ENCODE measurements at places on chromosomes 7 and 10.

GRCh38 chr10:3249307-3249889 lies 76.8 kb upstream of the PITRM1 start:
- no peak for DNase-seq

GRCh38 chr7:116617878-116618277 lies 54.1 kb upstream of the MET start:
- DNase-seq: no peak

DNA sequence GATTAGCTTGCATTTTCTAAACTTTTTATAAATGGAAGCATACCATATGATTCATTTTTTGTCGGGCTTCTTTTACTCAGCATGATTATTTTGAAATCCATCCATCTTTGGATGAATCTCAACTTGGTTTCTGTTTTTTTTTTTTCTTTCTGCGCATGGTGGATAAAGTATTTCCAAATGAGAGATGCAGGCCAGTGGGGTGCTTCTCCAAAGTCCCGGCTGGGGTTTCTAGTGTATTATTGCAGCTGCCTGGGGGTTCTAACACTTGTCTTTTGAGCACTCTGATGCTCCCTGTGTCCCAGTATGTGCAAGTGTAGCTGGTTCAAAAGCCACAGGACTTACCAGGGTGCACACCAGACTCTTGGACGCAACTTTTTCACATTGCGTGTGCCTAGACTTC lies 70.9 kb upstream of the LOXL4 start:
- DNase-seq: no peak

- DNase-seq: no peak
Observed at GRCh38 chr10:110003524-110003885, 4.3 kb upstream of the ADD3 start.

DNA sequence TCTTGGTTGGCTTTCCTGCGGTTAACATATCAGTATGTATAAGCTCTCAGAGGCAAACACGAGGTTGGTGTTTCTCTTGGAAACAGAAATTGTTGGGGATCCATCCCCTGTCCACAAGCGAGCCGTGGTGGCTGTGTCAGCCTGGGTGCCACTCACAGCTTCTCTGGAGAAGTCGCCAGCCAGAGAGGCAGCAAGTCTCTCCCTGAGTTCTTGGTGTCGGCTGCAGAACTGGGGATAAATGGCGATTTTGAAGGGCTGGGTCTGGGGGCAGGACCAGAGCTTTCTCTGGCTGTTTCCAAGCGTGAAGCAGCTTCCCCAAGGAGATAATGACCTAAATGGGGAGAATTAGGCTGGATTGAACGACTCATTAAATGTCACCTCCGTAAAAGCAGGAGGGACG lies 335.3 kb downstream of the GLRX3 start:
- DNase-seq: no peak

DNA sequence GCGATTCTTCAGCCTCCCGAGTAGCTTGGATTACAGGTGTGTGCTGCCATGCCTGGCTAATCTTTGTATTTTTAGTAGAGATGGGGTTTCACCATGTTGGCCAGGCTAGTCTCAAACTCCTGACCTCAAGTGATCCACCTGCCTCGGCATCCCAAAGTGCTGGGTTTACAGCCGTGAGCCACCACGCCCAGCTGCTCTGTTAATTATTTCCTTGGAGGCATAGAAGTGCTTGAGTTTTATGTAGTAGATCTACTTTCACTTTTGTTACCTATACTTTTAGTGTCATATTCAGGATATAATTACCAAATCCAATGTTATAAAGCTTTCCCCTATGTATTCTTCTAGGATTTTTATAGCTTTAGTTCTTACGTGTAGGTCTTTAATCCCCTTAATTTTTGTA lies 1093.0 kb downstream of the GATA3 start:
- DNase-seq: peak; percentile 6

- DNase-seq: no peak
Observed at GRCh38 chr7:54712820-54713219, 46.2 kb downstream of the SEC61G start.

DNA sequence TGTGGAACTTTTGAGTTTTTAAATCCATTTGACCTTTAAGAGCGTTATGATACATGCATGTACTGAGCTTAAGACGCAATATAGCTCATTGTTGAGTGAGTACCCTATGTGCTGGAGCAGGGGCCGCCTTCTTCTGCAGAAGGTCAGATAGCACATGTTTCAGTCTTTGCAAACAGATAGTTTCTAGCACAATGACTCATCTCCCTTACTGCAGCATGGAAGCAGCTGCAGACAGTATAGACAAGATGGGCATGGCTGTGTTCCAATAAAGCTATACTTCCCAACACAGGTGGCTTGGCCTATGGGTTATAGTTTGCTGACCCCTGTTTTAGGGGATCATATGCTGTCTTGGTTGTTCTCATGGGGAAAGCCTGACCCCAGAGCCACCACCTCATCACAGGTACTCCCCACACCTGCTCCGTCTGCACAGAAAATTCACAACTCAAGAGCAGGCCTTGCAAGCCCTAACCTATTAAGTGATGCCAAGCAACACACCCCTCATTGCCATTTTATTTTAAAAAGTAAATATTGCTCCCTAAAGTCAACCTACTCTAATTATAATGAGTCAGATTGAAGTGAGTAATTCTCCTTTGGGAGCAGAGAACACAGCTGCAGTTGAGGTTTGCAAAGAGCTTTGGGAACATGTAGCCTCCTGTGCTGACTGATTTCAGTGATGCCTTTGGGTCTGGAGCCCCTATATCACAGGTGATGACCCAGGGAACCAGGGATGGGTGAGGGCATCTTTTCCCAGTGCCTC lies 330.1 kb downstream of the PAXIP1 start:
- no peak for DNase-seq

DNA sequence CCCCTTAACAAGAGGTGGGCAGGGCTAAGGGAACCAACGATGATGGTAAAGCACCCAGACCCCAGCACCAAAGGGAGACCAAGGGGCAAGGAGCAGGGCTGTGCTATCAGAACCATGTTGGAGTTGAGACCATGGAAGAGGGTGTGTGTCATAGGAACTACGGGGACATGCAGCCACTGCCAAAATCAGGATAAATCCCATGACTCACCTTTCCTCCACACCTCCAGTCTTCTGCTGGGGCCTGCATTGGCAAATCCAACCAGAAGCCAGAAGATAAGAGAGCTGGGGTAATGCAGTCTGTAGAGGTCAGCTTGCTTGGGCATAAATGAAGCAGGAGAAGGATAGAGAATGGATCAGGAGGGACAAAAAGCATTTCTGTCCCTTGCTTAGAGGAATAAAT lies 42.7 kb upstream of the SMARCD3 start:
- DNase-seq: no peak

GRCh38 chr7:82678716-82679115 lies 235.1 kb upstream of the CACNA2D1 start:
- no peak for DNase-seq

GRCh38 chr10:17190602-17191001 lies 10.9 kb downstream of the TRDMT1 start:
- DNase-seq: no peak

DNA sequence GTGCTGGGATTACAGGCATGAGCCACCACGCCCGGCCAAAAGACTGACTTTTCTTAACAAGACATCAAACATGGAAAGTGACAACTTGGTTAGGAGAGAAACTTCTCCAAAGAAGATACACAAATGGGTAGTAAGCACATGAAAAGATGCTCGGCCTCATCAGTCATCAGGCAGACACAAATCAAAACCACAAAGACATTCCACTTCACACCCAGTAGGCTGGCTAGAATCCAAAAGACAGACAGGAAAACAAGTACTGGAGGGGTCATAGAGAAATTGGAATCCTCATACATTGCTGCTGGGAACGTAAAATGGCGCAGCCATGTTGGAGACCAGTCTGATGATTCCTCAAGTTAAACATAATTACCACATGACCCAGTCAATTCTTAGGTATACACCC lies 16.4 kb downstream of the SEPHS1 start:
- DNase-seq: peak; percentile 12

DNA sequence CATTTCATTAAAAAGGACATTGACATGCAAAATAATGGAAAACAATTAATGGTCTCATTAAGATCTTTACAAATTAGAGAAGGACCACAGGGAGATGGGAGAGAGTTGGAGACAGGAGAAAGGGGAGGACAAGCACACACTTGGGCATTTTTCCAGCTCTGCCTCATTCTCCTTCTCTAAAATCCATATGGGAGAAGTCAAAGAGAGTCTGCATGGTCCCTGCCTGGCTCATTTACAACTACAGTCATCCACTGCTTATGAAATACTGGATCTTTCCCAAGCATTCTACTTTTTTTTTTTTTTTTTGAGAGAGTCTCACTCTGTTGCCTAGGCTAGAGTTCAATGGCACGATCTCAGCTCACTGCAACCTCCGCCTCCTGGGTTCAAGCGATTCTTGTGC lies 518.9 kb upstream of the CELF2 start:
- no peak for DNase-seq

- DNase-seq: no peak
Observed at GRCh38 chr10:86667421-86668181, 710 bp upstream of the LDB3 start.

GRCh38 chr10:111102359-111102837 lies 25.6 kb downstream of the ADRA2A start:
- no peak for DNase-seq

DNA sequence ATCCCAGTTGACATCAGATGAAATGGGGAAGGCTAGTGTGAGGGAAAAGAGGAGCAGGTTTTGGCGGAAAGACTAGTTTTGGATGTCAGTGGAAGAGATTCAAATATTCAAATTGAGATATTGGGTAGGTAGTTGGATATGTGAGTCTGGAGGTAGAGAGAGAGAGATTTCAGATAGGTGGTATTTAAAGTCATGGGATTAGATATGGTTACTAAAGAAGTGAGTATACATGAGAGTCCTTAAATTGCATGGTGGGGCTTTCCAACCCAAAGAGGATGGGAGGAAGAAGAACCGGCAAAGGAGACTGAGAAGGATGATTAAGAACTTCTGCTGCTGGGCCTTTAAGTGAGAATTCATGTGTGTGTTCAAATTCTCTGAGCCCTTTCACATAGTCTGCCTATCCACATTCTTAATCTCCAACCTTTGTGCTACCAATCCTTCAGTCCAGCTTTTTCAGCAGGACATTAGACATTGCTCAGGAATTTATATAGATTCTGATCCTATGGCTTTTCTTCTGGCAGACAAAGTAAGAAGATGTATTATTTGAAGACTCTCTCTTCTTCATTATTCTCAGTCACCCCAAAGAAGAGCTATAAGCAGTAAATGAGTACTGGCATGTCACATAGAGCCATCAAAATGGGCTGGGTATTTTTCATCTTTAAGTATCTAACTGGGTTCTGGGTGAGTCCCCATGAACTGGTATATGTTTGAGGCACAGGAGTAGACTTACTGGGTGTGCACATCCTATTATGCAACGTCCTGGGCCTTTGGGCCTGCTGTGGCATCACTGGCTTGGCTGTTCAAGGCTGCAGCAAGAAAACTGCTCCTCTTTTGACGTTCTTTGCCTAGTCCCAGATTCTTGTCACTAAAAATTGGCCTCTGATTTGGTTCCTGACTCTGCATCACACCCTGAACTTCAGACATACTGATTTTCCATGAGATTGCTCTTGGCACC lies 33.6 kb downstream of the ST7 start:
- no peak for DNase-seq

- no peak for DNase-seq
Observed at GRCh38 chr7:66694286-66694685, 46.2 kb upstream of the RABGEF1 start.

DNA sequence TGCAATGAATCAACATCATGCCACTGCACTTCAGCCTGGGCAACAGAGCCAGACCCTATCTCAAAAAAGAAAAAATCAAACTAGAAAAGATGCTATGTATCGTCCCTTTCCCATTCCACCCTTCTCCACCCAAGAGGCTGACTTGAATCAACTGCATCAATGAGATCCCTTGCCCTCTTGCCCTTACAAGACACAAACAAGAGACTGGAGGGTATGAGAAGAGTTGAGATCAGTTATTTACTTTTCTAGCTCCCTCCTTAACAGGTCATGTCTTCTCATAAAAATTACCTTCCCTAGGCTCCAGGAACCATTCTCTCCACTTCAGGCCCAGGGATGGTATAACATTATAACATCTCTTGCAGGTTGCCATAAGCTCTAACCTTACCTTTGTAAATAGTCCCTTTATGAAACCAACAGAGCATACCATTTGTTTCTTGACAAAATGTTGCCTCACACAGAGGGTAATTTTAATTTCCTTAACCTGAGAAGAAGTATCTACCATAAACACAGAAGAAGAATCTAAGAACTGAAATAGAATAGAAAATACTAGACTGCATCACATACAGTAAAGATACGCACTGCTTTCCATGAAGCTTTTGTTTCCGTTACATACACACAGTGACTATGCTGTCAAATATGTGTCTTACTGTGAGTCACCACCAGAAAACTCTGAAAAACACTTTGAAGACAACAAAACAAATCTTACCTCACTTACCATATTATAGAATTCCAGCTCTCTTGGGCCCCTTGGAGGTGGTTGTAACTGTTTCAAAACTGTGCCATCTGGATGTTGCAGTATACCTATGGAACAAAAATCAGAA lies 30.5 kb downstream of the IPMK start:
- peak; percentile 91 for DNase-seq

GRCh38 chr10:80463868-80464267 lies 9.8 kb downstream of the TSPAN14 start:
- no peak for DNase-seq

GRCh38 chr7:31692871-31693270 lies 5.9 kb downstream of the PPP1R17 start:
- no peak for DNase-seq

DNA sequence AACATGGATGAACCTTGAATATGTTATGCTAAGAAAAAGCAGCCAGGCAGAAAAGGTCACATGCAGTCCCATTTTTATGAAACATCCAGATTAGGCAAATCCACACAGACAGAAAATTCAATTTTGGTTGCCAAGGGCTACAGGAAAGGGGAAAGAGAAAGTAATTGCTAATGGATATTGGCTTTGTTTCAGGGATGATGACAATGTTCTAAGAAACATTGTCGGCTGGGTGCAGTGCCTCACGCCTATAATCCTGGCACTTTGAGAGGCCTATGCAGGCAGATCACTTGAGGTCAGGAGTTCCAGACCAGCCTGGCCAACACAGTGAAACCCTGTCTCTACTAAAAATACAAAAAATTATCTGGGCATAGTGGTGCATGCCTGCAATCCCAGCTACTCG lies 23.0 kb downstream of the ZNF33B start:
- DNase-seq: no peak

GRCh38 chr7:55019191-55019690 lies 424 bp downstream of the EGFR start:
- peak; percentile 58 for DNase-seq

GRCh38 chr10:1257274-1257673 lies 201.1 kb downstream of the WDR37 start:
- no peak for DNase-seq

GRCh38 chr7:103343332-103343731 lies 1.2 kb downstream of the DNAJC2 start:
- DNase-seq: no peak

Data from ACHN (cell line).